ENCODE measurements at places on chromosomes 2 and 18.

- DNase-seq, result no peak
Measured at GRCh38 chr2:217905395-217905794, 97.4 kb downstream of the TNS1 start.

- no peak for DNase-seq
Measured at GRCh38 chr18:32429402-32429801, 41.3 kb downstream of the GAREM1 start.

DNA sequence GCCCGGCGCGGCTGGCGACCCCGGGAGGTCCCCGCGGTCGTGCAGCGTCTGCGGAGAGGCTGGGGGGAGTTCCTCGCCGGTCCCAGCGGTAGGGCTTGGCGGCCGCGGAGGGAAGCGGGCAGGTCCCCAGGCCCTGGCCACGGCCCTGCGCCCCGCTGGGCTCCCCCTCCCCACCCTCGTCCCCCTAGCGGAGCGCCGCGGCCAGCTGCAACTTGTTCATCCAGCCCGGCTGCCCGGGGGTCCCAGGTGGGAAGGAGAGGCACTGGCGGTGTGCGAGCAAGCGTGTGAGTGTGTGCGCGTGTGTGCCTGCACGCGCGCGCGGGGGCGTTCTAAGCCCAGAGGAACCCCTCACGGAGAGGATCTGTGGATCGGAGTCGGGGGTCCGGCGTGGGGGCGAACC lies 1.3 kb downstream of the PTPRM start:
- no peak for DNase-seq

DNA sequence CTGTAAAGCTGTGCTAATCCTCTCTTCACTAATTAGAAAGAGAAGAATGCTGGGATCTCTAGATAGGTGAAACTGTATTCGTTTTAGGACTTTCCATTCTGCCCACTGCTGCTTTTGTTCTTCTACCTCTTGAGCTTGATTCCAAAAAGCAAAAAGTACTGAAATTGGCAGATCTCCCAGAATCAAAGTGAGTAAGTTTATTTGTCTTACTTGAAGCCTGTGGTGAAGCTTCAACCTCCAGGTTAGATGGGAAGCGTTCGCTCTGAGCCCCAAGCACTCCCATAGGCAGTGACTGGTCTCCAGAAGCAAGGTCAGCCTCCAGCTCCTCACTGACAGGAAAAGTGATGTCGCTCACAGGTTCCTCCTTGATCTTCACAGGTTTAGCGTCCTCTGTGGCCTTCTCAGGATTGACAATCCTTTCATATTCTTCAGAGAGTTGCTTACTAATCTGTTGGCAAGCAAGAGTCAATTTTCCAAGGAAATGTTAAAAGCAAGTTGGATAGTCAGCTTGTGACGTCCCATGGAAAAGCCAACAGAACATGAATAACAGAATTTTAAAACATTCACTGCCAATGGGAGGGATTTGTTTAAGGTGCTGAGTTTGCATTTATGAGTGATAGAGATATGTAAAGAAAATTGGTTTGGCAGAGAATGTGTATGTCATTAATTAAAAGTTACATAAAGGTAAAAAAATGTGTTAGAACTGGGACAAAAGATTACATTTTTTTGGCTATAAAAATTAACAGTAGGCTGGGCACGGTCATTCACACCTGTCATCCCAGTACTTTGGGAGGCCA lies 8.1 kb downstream of the SUPT7L start:
- DNase-seq, result no peak

GRCh38 chr2:143261986-143262385 lies 132.8 kb downstream of the ARHGAP15 start:
- DNase-seq, result peak; percentile 43

- no peak for DNase-seq
Measured at GRCh38 chr2:53381271-53381670, 386.3 kb upstream of the CHAC2 start.

DNA sequence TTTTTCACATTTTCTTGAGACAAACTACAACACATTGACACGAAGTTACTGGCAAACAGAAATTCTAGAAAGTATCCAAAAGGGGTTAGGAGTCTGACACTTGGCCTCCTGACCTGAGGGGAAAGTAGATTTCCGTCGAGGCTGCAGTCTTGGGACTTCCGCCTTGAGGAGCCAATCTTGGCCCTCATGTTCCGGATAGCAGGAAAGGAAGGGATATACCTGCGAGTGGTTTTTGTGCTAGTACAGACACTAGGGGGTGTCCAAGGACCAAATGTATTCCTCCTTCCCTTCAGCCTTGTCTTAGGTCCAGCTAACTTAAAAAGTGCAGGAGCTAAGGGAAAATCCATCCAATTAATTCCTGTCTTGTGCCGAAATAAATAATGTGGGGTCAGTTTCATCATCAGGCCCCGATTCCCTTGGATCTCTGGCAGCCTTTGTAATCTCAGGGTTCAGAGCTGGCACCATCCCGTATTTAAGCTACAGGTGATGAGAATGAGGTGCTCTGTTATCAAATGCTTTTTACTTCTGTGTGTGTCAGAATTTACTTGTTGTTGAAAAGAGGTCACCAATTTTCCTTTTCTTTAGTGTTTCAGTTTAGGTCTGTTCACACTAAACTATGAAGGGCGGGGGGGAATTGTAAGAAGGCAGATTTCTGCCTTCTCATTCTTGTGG lies 330.2 kb upstream of the FANCL start:
- DNase-seq, result no peak

DNA sequence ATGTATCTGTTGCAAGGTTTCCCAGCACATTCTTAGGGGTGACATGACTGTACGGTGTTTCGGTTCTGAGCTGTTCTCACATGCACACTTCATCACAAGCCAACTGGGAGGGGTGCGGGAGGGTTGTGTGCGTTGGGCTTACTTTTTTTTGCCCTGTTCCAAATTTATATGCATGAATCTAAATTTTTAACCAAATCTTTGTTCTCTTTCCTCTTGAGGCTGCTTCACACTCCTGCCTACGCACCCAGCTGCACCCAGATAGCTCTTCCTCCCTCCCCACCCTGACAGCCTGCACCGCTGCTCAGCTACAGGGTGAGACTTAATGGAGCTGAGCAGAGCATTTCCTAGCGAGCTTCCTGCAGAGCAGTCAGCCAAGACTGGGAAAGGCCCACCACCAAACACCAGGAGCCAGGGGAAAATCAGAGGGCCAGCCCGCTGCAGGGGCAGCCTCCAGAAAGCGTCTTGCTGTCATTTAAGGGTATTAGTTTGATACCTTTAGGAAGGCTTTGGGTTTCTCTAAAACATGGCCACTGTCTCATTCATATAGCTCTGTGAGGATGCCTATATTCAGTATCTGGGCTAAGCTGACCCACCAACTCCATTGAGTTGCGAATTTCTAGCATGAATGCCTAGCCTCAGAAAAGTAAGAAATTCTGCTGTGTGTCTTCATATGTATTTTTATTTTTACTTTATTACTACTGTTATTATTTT lies 84.5 kb downstream of the POU3F3 start:
- no peak for DNase-seq

DNA sequence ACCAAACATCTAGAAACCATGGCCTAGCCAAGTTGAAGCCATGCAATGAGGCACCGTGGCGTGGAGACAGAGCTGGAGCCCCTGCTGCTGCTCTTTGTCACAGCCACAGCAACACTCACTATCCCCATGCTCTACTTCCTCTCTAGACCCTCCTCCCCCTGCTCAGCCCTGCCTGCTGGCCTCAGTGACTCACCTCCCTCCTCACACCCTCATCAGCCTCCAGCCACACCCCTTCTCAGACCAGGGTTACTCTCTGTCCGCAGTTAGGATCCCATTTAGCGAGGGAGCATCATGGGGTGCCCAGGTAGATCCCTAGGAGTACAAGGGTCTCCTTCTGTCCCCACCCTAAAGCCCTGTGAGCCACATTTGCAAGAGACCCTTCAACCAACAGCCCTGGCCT lies 25.4 kb upstream of the SOX11 start:
- no peak for DNase-seq

DNA sequence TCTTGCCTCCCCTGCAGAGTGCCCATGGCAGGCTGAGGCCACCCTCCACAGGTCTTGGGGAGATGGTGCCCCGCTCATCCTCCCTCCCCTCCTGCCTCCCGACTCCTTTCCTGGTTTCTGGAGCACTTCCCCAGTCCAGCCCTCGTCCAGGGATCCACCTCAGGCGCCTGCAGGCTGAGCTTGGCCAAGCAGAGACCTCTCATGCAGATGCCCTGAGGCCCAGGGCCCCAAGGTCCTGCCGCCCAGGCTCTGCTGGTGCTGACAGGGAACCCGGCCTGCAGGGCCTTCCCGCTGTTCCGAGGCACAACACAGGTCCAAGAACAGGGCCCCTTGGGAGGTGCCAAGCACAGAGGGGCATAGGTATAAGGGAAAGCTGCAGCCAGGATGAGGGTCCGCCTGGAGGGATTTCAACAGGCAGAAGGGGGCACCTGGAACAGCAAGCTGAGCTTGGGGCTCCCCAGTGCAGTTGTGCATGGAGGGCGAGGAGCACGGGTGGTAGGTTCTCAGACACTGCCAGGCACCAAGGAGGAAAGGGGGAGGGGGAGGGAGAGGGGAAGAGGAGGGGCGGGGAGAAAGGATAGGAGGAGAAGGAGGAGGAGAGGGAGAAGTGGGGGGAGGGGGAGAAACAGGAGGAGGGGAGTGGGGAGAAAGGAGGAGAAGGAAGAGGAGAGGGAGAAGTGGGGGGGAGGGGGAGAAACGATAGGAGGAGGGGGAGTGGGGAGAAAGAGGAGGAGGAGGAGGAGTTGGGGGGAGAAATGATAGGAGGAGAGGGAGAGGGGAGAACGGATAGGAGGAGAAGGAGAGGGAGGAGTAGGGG lies 1.2 kb upstream of the ANO7 start:
- DNase-seq, result no peak

GRCh38 chr2:84830095-84830494 lies 50.8 kb downstream of the TRABD2A start:
- no peak for DNase-seq

DNA sequence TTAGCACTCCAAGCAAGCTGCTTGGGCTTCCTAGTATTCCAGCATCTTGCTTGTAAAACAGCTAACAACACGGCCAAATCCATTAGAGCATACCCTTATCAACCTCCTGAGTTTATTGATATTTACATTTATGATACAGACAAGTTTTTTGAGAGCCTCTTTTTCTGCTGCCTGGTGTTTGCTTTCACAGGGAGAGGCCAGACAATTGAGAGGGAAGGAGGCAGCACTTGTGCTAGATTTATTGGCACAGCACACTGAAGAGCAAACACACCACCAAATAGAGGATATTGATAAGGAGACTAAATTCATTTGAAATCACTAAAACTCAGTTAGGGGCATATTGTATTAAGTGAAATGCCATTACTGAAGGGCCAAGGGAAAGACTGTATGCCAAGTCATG lies 1142.3 kb upstream of the FANCL start:
- DNase-seq, result no peak

GRCh38 chr2:139465789-139466188 lies 685.6 kb upstream of the NXPH2 start:
- no peak for DNase-seq
